ENCODE measurements at places on chromosomes 7 and 10.
A peak's percentile ranks its signal among the peaks of the same experiment; 100 is the strongest.

DNA sequence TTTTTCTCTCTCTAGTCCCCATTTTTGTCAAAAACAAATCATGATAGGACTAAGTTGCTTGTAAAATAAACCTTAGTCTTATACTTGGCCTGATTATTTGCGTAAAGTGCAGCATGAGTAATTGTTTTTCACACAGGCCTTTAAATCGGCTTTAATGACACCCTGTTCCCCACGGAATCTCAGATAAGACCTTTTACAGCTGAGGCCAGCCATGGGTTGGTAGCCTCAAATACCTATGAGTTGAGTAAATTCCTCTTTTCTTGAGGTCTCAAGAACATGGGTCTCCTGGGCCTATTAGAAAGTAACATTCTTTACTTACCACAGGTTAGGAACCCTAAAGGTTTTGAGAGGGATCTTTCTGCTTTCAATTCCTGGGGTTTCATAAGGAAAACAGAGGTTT is 761.0 kb upstream of the PHF14 start:
- no peak for DNase-seq

DNA sequence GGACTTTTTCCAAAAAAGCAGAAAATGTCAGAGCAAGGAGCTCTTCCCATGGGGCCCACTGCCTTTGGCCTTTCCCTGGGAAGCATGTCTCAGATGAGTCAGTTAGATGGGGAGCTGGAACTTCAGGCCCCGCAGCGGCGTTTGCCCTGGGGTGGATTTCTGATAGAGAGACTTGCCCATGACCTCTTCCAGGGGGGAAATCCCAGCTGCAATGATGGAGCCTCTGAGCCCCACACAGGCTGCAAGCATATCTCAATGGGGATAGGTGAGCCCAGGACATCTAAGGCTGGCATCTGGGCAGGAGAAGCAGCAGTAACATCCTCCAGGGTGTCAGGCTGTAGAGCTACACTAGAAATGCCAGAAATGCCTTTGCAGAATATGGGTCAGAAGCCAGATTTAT is 269.2 kb upstream of the TCERG1L start:
- no peak for DNase-seq

- DNase-seq, result no peak
These were observed 282.8 kb downstream of the PHTF2 start for GRCh38 chr7:78081344-78081743.

DNA sequence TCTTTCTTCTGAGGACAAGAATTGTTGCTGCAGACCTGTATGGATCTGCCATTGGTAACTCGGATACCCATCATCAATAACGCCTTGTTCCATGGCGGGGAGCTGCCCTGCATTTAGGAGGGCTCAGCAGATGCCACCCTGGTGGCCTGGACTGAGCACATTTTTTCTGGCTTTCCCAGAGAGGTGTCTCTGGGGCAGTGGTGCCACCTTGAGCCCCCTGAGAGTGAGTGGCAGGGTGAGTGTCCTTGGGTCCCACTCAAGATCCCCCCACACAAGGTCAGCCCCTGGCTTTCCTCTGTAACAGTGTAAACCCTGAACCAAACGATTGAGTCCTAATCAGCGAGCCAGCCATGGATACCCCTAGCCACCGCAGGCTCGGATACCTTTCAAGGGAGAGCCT is 258.6 kb downstream of the GLRX3 start:
- DNase-seq, result no peak

DNA sequence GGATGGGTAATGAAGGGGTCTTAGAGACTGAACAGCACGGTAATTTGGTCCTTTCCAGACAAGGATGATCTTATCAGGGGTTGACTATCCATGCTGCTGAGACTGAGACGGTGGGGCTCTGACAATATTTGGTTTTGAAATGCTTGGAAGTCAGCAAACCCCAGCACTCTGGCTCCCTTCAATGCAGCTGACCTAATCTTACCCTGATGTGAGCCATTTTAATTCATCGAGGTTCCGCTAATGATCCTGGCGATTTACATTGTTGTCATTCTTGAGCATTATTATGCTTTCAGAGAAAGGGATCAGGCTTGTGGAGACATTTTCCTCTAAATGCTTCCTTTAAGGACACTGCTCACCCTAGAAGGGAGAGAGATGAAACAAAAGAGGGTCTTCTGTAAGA is 114.6 kb upstream of the BMPER start:
- DNase-seq, result no peak

DNA sequence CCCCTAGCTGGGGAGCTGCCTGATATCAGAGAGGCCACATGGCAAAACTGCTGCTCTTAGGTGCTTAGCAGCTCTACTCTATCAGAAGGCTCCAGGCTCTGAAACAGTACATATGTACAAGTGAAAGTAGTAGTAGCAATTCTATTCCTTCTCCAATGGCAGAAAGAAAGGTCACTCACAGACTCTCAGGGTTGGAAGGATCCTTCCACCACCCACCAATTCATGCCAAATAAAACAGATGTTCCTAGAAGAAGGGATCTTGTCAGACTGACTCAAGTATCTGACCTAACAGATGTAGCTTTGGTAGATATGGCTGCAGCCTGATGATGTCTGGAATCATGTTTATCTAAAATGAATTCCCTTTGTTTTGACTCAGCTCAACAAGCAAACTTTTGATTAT is 8.0 kb upstream of the ALDH18A1 start:
- DNase-seq, result no peak

- DNase-seq, result no peak
These were observed 172.6 kb upstream of the KLF14 start for GRCh38 chr7:130906575-130906974.

DNA sequence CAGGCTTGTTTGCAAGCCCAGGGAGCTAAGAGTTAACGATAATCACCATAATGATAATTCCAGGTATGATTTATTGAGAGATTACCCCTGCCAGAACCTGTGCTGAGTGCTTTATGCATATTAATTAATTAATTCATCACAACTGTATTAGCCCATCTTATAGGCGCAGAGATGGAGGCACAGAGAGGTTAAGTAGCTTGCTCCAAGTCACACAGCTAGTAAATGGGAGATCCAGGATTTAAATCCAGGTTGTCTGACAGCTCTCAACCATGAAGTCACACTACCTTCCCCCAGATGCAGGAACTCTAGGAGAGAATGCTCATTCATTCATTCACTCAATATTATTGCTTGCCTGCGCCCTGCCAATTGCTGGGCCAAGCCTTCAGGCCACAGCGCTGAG is 84.5 kb downstream of the FAM241B start:
- DNase-seq, result no peak

GRCh38 chr10:126846469-126846868 is 58.8 kb upstream of the DOCK1 start:
- DNase-seq, result no peak

GRCh38 chr10:58963723-58964124 is 212.7 kb upstream of the PHYHIPL start:
- no peak for DNase-seq

DNA sequence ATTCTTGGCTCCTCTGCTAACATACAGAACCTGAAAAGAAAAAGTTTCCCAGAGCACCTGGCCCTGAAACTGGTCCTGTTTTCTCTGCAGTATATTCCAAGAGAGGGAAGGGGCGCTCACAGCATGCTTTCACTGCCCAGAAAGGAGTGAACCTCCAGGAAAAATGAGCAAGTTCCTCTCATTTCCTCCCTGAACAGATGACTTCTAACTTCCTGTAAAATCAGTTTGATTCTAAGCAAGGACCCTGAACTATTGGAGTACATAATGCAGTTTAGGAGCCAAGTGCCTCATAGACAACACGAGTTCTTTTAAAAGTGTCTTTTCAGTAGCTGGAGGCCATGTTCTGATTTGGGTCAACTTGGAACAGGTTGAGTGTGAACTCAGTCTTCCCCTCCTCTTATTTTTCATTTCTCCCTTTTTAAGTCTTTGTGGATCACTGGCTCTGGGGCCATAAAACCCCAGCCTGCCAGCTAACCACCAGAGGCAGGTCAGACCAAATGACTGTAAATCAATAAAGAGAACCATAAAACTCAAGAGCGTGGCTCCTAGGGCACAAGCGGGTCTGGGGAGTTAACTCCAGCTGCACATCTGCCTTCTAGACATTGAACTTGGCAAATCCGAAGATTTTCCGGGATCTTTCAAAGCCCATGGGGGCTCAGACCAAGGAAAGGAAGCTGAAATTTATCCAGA is 5.9 kb upstream of the LRRC18 start:
- no peak for DNase-seq

GRCh38 chr7:132650498-132650897 is 74.2 kb upstream of the PLXNA4 start:
- DNase-seq, result no peak

DNA sequence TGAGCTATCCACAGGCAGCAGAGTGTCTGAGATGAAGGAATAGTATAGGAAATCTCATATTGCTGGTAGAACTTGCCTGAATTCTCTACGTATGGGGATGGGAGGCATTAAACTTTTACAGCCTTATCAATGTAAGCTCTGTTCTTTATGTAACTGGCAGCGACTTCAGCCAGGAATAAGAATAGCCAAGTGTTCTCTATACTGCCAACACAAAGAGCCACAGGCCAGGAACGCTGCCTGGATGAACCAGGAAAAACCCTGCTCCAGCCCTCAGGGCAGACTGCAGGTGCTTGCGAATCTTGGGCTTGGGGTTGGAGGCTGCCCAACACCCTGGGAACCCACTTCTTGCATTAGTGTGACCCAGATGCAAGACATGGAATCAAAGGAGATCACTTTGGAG is 6.1 kb upstream of the OLAH start:
- no peak for DNase-seq

DNA sequence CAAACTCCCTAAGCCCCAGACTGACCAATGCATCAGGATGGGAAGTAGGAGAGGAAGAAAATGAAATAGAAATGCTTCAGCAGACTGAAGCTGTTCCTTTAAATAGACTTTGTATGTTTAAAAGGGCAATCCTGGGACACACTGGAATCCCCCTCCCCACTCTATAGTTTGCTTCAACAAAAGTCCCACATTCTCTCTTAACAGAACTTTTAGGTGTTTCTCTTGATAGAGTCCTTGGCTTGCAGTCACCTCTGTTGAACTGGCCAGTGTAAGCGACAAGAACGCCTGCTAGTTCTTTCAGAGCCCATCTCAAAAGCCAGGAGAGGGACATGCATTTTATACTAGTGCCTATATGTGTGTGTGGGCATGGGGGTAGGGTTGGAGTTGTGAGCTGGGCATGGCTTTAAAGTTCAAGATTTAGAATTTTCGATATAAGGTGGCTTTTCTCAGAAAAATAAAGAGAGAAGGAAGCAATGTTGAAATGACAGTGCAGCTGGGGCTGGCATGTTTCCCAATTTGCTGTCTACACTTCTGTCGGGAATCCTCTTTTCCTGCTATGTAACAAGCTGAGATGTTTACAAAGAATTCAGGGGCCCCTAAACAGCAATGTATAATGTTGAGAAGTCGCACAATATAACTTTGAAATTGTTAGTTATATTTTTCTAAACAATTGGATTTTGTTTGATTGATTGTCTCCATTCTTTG is 2.1 kb downstream of the TBX20 start:
- no peak for DNase-seq

GRCh38 chr10:102648889-102649796 is 4.9 kb downstream of the TRIM8 start:
- peak; percentile 40 for DNase-seq

DNA sequence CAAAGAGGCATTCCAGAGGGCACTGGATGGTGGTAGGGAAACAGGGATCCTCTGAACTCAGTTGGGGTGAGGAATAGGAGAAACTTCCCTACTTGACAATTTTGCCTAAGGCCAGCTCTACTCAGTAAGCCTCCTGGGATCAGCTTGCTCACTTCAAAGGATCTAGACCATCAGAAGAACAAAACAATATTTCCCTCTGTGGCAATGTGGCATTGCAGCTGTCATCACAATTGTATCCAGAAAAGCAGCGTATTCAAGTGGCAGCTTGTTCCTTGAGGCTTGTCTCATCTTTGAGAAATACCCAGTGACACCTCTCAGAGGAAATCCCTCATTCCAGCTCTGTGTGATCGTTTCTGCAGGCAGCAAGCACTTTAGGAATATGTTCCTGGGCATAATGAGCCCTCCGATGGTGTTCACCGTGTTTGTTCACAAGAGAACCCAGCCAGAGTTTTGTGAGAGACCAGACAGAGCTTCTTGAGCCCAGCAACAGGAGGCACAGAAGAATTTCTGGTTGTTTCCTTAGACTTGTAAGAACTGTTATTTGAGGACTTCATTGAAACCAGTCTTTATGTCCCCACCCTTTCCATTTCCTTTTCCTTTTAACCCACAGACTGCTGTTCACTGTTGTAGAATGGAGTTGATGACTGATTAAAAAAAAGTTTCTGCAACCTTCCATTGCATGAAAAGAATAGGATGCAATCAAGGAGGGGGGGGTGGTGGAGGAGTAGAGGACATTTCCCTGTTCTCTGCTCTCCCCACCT is 747.3 kb downstream of the LRMDA start:
- no peak for DNase-seq

DNA sequence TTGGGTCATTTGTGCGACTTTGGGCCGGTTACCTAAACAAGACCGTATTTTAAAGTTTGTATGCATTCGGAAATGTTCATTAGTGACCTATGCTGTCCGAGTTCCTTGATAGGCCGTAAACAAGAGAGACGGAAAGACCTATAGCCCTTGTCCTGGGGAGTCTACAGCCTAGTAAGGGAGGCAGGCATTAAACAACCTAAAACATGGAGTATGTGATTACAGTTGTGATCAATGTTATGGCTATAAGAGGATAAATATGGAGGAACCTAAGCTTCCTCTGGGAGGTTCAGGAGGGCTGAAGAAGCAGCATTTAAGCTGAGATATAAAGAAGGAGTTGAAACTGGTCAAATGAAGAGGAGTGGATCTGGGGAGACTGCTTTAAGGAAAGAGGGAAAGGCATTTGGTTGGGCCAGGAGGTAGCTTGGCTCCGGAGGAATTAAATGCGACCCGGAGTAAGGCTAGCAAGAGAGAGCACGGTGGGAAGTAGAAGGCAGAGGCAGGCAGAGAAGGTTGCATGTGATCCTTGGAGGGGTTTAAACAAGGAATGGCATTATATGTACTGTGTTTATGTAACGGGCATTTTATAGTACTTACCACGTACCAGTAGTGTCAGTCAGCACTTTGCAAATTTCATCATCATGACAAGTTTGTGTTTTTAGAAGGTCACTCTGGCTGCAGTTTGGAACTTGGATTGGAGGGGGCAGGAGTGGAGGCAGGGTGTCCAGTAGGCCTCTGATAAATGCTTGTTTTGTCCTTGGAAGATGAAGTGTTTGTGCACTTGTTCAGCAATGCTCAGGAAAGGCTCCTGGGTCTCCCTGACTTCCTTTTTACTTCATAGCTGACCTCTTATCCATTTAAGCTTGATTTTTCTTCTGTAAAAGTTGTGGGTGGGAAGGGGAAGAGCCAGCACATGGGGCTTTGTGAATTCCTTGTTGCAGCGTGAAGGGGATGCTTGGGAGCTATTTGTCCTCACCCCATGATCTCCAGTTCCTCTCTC is 1.0 kb upstream of the AVPI1 start:
- no peak for DNase-seq

GRCh38 chr10:125201108-125201524 is 40.8 kb upstream of the CTBP2 start:
- no peak for DNase-seq

DNA sequence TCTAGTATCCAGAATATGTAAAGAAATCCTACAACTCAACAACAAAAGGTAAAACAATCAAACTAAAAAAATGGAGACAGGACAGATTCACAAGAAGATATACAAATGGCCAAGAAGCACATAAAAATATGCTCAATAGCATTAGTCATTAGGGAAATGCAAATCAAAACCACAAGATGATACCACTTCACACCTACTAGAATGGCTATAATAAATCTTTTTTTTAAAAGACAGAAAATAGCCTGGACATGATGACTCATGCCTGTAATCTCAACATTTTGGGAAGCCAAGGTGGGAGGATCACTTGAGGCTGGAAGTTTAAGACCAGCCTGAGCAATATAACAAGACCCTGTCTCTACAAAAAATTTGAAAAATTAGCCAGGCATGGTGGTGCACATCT is 27.9 kb upstream of the CHCHD3 start:
- no peak for DNase-seq

GRCh38 chr7:90689260-90689659 is 93.1 kb downstream of the CDK14 start:
- no peak for DNase-seq
